ENCODE measurements at places on chromosomes 4 and X.

- DNase-seq = no peak
These were observed 166.5 kb downstream of the FBXW7 start for GRCh38 chr4:152369203-152369901.

DNA sequence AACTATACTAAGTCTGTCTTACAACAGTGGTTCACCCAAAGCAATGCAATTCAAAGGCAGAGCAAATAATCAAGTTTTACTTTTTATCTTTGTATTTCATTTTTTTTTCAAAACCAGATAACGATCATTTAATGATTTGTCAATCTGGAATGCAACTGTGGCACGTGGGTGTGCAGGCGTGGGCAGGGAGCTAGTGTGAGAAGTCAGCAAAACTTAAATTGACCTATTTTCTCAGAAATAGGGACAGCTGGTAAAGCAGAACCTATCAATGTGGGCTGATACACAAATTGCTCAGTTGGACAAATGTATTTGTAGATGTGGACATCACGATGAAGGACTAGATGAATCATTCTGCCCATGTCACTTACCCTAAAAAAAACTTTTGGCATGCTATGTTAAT lies 105.6 kb downstream of the CBLL2 start:
- DNase-seq = no peak

- DNase-seq = peak; percentile 78
These were observed 25.1 kb upstream of the PRDM8 start for GRCh38 chr4:80172203-80172602.

DNA sequence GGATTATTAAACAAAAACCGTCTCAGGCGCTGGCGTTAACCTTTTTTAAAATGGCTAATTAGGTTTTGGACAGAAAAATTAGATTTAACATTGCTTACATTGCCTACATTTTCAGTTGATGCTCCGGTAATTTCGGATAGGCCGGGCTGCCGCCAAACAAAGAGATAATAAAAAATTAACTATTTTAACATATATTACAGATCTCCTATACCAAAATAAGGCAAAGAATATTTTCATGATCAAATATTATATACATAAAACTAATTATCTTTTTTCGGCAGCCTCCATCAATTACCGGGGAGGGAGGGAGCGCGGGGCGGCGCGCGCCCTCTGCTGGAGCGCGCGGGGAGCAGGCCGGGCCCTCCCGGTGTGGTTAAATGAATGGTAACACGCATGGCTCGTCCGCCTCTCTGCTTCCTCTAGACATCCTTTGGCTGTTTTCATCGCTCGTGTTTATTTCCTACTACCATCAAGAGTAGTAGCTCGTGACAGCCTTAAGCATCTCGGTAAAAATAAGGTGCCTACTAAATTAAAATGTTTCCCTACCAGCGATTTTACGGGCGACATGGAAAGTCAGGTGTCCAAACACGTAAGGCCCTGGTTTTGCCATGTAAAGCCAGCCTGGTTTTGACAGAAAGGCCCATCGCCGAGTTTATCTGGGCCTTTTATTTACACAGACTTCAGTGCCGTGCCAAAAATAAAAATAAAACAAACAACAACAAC lies 52.4 kb upstream of the TMEM33 start:
- DNase-seq = peak; percentile 83

- DNase-seq = no peak
These were observed 125.7 kb downstream of the CRLF2 start for GRCh38 chrX:1086444-1087409.

GRCh38 chrX:134544135-134544512 lies 84.2 kb downstream of the HPRT1 start:
- no peak for DNase-seq

Measured in activated CD4-positive, alpha-beta T cell treated with anti-CD3 and anti-CD28 coated beads, Interleukin-2, amount 10 ng/mL, durations not matched to agents 24 days and 14 days (primary cell).